ENCODE measurements at places on chromosomes 6 and 20.

DNA sequence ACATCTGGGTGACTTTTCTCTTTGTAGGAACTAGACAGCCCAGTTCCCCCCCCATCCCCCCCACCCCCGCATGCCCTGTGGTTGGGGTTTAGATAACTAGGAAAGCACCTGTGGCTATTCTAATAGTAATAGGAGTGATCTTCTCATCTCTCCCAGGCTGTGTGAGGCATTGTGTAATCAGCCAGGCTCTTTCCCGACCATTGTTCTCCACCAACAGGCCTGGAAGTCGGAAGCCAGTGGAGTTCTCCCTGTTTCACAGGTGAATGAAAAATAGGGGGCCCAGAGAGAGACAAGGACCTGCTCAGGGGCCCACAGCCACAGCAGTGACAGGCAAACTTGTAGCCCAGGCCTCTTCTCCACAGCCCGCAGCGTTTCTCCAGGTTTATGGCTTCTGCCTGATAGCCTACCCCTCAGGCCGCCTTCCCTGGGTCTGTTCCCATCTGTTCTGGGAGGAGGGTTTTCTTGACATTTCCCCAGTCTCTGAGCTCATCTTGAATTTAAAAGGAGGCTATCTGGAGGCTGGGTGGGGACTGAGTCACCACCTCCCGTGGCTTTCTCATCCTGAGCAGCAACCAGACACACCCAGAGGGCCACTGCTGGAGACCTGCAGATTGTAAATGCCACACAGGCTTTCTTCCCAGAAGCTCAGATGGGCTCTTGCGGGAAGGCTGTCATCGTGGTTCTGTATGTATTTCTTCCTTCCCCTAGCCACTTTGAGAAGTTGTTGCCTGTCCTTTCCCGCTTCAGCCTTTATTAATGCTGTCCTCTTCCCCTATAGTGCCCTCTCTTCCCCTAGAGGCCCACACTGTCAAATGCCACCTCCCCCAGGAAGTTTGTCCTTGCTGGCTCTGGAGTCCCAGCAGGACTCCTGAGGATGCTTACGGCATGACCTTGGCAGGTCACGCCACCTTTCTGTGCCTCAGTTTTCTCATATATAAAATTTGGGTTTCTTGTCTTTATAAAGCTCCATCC, 75.9 kb upstream of the MYL9 start:
- DNase-seq, result no peak

GRCh38 chr6:49833386-49833785, 32.9 kb downstream of the CRISP1 start:
- DNase-seq, result no peak

GRCh38 chr20:11907621-11908020, 10.1 kb upstream of the BTBD3 start:
- no peak for DNase-seq

DNA sequence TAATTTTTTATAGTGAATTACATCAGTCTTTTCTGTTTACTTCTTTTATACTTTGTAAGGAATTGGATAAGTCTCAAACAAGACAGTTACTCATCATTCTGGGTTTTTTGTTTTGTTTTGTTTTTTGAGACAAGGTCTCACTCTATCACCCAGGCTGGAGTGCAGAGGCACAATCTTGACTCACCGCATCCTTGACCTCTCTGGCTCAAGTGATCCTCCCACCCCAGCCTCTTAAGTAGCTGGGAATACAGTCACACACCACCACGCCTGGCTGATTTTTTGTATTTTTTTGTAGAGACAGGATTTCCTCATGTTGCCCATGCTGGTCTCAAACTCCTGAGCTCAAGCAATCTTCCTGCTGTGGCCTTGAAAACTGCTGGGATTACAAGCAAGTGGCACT, 524.3 kb downstream of the EYS start:
- no peak for DNase-seq

- DNase-seq, result no peak
These were observed 305.8 kb upstream of the SYNCRIP start for GRCh38 chr6:85948481-85948880.

DNA sequence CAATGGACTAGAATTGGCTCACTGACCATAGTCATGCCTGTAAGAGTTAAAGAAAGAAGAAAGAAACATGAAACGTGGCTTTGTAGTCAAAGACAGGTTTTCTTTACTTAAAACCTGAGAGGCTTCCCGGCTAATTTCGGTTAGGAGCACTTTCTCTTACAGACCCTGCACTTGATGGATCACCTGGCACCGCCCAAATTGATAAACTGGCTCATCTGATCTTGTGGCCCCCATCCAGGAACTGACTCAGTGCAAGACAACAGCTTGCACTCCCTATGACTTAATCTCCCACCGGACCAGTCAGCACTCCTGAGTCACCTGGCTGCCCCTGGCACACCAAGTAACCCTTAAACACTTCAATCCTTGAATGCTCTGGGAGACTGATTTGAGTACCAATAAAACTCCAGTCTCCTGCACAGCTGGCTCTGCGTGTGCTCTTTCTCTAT, 12.3 kb downstream of the TMEM14B start:
- peak; percentile 89 for DNase-seq

- no peak for DNase-seq
These were observed 65.3 kb downstream of the NUS1 start for GRCh38 chr6:117740605-117741004.

DNA sequence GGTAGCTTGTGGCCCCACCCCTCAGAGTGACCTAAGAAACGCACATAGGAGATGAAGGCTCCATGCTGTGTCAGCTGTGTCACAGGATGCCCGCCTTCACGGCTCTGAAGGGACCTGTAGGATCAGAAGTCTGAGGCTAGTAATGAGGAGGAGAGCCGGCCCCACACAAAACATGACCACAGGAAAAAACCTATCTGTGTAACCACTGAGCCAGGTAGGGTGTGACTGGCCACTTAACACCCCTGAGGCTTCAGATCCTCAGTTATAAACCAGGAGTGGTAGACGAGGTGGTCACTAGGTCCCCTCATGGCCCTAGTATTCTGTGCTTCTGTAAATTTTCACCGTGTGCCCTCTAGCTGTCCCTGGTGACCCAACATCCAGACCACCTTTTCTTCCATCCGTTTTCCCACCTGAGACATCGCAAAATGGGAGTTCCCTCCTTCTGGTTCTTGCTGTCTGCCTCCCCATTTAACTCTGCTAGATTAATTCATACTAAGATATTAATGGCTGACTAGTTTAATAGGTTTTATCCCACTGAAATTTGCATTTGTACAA, 52.8 kb downstream of the TBC1D7 start:
- DNase-seq, result no peak

GRCh38 chr20:17629025-17629424, 53.0 kb downstream of the RRBP1 start:
- no peak for DNase-seq

GRCh38 chr20:3765171-3765882, 2.2 kb downstream of the ADISSP start:
- no peak for DNase-seq

GRCh38 chr6:1605893-1606779, 3.6 kb upstream of the FOXC1 start:
- no peak for DNase-seq

- no peak for DNase-seq
These were observed 109.5 kb upstream of the RAB32 start for GRCh38 chr6:146433881-146434731.

DNA sequence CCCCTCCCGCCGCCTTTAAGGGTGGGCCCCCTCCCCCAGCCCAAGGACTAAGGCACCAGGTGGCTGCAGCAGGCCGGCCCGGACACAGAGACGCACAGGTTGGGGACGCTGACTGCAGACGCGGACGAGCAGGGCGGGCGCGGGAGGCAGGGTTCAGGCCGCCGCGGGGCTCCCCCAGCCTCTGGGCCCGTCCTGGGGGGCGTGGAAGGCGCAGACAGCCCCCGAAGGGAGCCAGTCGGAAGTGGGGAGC, 9.3 kb downstream of the DUSP15 start:
- DNase-seq, result no peak

DNA sequence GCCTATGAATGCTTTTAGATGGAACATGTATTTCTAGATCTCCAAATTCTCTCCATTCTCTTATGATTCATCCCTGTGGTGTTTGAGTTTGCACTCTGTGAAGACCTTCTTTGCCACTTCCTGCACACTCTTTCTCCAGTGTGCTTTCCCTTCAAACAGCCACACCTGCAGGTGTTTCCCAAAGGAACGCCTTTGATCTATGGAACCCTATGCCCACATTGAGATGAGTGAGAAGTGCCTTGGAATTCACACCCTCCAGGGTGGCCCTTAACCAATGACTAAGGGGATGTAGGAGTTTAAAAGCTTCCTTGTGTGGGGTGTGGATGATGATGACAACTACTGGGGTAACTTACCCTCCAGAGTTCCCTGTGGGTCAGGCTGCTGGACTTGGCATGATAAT, 570.1 kb downstream of the DHX35 start:
- DNase-seq, result no peak

DNA sequence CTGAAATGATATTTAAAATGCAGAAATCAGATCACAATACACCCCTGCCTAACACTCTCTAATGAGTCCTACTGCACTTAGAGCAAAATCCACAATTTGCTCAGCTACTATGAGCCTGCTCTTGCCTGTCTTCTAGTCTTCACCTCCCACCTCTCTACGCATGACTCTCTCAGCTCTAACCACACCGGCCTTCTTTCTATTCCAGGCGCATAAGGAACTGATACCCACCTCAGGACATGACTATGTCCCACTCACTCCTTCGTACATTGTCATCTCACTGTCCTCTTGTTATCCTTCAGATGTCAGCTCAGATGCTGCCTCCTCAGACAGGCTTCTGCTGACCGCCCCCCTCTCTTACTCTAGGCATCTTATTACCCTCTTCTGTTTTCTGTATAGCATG, 201.0 kb upstream of the FLRT3 start:
- DNase-seq, result no peak

DNA sequence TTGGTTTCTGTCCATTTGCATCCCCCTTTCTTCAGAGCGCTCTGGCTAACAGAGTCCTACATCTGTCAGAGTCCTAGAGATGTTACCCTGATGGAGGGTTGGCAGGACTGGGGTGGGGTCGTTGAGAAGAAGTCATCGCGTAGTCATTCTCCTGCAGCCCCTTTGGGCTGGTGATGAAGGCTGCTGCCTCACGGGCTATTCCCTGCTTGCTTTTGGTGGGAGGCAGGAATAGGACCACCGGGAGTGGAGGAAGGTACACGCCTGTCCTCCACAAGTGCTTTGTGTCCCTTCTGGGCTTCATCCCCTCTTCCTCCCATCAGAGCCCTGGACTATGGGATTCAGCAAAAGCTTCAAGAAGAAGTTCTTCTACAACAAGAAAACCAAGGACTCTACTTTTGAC, 20.9 kb downstream of the CCDC167 start:
- DNase-seq, result no peak

- DNase-seq, result no peak
These were observed 6.0 kb upstream of the BPIFA1 start for GRCh38 chr20:33229843-33230242.

- DNase-seq, result no peak
These were observed 172.7 kb upstream of the MARCKS start for GRCh38 chr6:113684382-113684901.

- DNase-seq, result no peak
These were observed 19.2 kb downstream of the KLHL32 start for GRCh38 chr6:96943555-96944215.

GRCh38 chr6:102085257-102085656, 691.7 kb downstream of the GRIK2 start:
- DNase-seq, result no peak

- DNase-seq, result no peak
These were observed 308.2 kb downstream of the BTBD3 start for GRCh38 chr20:12225898-12226297.

GRCh38 chr20:44204156-44204831, 6.3 kb downstream of the OSER1 start:
- DNase-seq, result peak; percentile 85

DNA sequence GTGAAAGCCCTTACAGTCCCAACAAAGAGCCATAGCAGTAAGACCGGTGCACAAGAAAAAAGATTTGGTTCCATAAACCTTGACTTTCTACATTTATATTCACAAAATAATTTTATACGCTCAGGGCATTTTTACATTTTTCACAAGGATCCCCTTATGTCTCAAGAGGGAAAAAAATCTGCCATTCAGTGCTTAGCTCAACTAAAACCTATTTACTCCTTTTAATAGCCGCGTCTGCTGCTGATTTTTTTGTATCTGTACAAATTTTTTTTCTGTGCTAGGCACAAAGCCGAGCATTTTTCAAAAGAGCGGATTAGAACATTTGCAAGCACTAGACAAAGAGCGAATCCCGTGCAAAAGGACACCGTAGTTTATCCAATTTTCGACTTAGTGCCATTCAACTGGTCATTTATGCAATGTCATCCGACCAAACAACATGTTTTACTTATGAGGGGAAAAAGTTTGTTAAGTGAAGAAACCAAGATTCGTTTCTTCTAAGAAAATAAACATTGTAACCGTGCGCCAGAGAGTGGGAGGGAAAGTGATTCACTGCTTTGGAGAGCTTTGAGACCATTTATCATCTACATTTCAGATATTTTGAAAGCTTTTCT, 3.7 kb downstream of the TFAP2D start:
- no peak for DNase-seq

GRCh38 chr20:40931410-40932044, 97.1 kb upstream of the TOP1 start:
- no peak for DNase-seq

GRCh38 chr20:57659517-57660180, 39.4 kb upstream of the ZBP1 start:
- no peak for DNase-seq
